ENCODE measurements at places on chromosomes 6 and 20.

- no peak for DNase-seq
These were observed 125.9 kb upstream of the TRAF3IP2 start for GRCh38 chr6:111731456-111732195.

DNA sequence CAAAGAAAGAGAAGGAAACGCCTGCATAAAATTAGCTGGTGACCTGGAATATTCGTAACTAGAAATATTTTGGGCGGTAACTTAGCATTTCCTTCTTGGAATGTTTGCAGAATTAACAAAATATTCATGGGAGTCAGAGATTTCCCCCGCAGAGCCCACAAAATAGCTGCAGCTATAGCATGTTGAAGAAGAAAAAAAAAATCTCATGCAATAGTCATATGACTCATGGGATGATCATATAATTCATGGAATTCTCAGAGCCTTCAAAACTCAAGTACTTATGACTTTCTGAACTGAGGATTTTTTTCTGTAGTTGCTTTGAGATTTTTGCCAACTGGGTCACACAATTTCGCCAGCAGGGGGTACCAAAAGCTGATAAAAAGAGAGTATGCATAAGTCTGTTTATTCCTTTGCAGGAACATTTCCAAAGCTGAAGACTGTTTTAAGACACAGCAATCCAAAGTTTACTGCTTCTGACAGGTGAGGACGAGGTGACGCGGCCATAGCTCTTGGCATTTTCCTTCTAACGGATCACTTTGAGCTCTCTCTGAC lies 586.0 kb upstream of the CHD6 start:
- DNase-seq: no peak

DNA sequence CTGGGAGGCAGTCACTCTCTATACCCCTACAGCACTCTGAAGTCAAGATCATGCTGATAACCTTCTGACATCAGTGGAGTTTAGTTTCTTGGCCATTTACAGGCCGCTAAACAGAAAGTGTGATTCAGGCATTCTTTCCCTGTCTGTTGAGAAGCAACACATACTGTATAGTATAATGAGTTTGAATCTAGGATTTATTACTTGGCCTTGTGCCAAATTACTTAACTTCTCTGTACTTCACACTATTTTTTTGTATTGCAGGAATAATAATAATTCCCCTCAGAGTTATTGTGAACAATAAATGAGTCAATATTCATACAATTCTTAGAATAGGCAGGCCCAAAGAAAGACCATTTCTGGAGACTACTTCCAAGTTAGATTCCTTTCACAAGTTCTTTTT lies 4.1 kb downstream of the ZNF391 start:
- no peak for DNase-seq

- no peak for DNase-seq
These were observed 38.0 kb downstream of the HIVEP2 start for GRCh38 chr6:142906945-142907470.

DNA sequence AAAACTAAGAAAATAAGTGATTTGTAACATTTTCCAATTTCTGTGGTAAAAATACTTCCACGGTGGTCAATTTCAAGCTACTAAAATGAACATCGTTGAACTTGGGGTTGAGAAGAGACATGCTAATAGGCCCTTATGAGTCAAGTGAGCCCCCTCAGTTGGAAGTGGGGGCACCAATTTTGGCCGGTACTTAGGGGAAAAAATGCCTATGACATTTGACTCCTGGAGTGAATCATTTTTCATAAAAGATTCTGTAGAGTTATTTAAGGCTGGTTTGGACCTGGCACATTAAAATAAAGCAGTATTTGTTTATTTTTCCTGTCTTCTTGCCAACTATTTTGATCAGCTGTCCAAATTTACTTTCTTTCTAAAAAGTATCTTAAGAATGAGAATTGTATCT lies 32.4 kb upstream of the CAP2 start:
- no peak for DNase-seq

DNA sequence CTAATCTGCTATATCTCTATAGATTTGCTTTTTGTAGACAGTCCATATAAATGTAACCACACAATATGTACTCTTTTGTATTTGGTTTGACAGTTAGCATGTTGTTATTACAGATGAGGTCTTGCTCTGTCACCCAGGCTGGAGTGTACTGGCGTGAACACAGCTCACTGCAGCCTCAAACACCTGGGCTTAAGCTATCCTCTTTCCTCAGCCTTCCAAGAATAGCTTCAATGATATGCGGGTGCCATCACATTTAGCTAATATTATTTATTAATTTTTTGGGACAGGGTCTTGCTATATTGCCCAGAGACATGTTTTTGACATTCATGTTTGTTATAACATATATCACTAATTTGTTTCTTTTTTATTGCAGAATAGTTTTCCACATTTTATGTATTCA lies 10.8 kb downstream of the REPS1 start:
- no peak for DNase-seq

GRCh38 chr6:151796842-151797530 lies 10.5 kb upstream of the ESR1 start:
- DNase-seq: no peak

GRCh38 chr6:140401761-140402160 lies 1027.3 kb upstream of the CITED2 start:
- peak; percentile 19 for DNase-seq

DNA sequence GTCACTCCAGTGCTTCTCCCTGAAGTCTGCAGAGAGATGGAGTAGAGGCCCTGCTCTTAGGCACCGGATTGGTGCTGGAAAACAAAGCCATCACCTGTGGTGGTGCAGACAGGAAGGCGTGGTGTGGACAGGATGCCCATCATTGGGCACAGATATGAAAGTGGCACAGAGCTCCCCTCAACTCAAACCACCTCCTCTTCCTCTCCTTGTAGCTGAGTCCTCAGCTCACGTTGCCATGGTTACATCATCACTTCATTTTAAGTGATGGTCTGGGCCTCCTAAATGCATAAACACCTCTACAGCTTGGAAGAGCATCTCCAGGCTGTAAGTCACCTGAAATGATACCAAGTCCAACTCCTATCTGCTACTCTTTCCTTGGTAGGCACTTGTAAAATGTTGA lies 8.0 kb upstream of the RTF2 start:
- DNase-seq: no peak

DNA sequence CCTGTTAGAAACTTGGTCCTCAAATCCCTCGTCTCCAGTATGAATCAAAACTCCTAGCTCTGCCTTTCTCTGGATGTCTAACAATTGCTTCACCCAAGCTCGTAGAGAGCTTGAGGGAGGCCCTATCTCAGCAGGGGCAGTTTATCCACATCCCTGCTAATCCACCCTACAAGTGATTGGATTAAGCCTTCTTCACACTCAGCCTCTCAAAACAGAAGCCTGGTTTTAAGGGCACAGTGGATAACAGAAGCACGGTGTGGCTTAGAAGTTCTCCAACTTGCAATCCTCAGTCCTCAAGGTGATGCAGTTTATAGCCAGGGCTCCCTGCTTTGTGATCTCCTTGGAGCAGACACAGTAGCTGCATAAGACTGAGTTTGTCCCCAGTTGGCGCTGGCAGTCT lies 383.9 kb downstream of the KIF16B start:
- DNase-seq: no peak

- DNase-seq: peak; percentile 43
These were observed 34.8 kb downstream of the IYD start for GRCh38 chr6:150403458-150404246.

DNA sequence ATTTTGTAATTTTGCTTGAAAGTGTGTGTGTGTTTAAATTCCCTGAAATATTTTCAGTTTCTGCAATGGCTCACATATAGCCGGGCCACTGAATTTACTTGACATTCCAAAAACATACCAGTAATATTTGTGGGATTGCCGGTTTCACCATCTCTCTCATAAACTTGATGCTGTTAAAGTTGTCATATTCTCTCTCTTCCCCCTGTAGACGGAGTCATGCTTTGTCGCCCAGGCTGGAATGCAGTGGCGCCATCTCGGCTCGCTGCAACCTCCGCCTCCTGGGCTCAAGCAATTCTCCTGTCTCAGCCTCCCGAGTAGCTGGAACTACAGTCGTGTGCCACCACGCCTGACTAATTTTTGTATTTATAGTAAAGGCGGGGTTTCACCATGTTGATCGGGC lies 122.1 kb downstream of the TIAM2 start:
- DNase-seq: peak; percentile 89

DNA sequence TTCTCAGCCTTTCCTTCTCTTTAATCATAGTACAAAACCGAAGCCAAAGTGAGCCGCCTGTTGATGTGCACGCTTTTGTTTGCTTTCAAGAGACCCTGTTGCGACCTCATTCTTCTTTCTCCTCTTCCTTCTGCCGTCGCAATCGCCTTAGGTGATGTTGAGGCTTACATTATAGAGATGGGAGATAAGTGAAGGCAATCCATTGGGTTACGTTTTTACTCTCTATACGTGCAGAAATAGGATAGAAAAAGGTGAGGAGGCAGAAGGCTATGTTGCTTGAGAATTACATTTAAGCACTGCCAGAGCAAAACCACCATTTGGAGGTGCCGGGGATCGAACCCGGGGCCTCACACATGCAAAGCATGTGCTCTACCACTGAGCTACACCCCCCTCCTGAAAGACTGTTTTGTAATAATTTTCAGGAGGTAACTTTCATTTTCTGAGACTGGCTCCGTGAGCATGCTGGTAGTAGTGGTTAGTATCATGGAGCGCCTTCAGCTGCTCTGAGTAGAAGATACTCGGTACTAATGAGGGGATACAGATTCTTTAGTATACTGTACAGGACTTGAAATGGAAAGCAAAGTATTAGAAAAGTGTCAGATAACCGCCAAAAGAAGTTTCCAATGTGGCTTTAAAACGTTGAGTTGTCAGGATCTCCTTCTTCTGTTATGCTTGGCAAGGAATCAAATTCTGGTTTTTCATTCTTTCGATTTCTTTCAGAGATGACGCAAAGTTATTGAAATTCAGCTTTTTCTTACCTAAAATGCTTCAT lies 165.6 kb downstream of the TRIM27 start:
- no peak for DNase-seq

- no peak for DNase-seq
These were observed 34.7 kb upstream of the IRF4 start for GRCh38 chr6:356828-357251.

- DNase-seq: no peak
These were observed 23.7 kb upstream of the MAP3K4 start for GRCh38 chr6:160967833-160968232.

GRCh38 chr6:75079589-75079988 lies 126.3 kb downstream of the COL12A1 start:
- no peak for DNase-seq

- DNase-seq: no peak
These were observed 162.3 kb upstream of the FBXL4 start for GRCh38 chr6:99110029-99110428.

DNA sequence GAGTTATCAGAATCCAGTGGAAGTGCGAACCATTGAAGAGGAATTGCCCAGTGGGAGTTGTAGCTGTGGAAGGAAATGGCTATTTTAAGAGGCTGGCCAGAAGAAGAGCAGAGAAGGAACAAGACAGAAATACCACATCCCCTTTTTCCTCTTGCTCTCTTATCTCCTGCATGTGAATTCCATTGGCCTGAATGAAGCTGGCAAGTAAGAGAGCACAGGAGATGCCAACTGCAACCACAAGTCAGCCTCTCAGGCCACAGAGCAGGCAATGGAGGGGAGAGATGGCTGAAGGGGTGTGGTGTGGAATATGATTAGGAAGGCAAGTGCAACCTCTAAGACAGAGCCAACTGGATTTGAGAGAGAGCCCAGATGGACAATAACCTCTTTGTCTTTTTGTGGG lies 362.7 kb upstream of the IMPG1 start:
- DNase-seq: no peak

- no peak for DNase-seq
These were observed 892.3 kb downstream of the PHF3 start for GRCh38 chr6:64527899-64528298.

DNA sequence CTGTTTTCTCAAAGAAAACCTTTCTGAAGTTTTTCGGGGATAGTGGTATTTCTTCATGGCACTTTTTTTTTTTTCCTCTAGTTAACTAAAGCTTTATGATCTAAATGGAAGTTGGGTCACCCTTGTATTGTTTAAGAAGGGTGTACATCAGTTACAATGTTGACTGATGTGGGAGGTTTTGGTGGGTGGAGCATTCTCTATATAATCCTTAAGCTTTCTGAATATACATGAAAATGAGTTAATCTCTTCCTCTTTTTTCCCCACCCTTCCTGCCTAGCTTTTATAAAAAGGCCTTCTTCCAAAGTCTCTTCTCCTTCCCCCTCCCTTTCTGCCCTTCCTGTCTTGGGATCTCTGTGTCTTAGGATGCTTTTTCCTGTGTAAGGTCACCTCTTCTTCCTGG lies 47.2 kb downstream of the DHX35 start:
- DNase-seq: no peak

GRCh38 chr6:122651604-122652003 lies 41.4 kb downstream of the PKIB start:
- DNase-seq: no peak

GRCh38 chr6:18263418-18264218 lies 712 bp downstream of the DEK start:
- no peak for DNase-seq

- no peak for DNase-seq
These were observed 88.5 kb upstream of the EXOC2 start for GRCh38 chr6:781350-781961.

GRCh38 chr6:47478233-47479139 lies 897 bp downstream of the CD2AP start:
- DNase-seq: no peak

DNA sequence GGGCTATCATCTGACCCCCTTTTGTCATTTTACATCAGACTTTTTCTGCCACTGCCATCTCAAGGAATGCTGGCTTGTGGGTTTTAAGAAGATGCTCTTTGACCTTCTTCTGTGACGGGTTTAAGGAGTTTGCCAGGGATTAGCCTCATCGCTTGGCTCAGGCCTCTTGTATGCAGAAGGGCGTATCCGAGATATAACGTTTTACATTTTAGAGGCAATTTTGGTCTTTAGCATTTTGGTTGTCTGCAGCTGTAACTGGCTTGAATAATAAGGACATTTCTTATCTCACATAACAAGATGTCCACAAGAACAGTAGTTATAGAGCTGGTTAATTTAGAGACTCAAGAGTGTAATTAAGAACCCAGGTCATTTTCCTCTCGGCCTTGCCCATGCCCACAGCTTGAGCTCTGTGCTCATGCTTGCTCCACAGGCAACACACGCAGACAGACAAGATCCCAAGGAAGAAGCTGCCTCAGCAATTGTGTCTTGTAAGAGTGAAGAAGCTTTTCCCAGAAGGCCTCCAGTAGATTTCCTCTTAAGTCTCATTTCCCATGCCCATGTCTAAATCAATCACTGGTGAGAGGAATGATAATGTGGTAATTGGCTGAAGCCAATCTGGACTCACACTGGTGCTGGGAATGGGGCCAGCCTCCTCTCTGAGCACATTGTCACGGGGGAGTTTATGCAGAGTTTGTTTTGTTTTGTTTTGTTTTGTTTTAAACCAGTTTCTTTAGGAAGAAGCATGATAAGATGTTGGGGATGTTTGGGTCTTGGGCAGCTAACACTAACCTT lies 36.8 kb downstream of the PTCHD4 start:
- DNase-seq: no peak

GRCh38 chr6:128857806-128858205 lies 25.1 kb upstream of the LAMA2 start:
- DNase-seq: no peak
